Activated CD4-positive, alpha-beta T cell treated with anti-CD3 and anti-CD28 coated beads, Interleukin-2, amount 10 ng/mL, durations not matched to agents 7 days and 5 days (primary cell): ENCODE measurements at places on chromosomes 2 and 18.

DNA sequence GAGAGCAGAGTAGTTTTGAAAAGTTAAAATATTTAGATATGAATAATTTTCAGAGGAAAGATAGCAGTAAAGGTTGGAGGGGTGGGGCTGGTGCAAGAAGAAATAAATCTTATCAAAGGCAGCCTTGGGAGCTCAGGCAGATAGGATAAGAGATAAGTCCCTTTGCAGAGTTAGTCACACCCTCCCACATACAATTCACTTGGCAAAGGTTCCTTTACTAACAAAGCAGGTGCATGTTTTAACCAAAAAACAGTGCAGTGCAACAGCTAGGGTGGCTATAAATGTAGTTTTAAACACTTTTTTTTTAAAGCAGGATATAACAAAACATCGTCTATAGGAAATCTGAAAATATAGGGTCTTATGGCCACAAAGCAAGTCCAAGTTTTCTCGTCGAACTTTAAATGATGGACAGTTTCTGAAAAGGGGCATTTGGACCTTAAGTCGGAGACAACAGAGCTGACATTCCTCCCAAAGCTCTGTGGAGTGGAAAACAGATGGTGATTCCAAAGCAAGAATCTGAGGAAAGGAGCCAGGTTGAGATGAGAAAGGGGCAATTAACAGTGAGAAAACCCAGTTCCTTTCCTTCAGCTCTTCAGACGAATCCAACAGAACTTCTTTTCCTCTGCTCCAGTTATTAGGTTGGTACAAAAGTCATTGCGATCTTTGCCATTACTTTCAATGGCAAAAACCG lies 53.0 kb downstream of the EPHA4 start:
- no peak for DNase-seq

- peak; percentile 46 for DNase-seq
Measured at GRCh38 chr2:72883356-72883962, 3.7 kb upstream of the SPR start.

DNA sequence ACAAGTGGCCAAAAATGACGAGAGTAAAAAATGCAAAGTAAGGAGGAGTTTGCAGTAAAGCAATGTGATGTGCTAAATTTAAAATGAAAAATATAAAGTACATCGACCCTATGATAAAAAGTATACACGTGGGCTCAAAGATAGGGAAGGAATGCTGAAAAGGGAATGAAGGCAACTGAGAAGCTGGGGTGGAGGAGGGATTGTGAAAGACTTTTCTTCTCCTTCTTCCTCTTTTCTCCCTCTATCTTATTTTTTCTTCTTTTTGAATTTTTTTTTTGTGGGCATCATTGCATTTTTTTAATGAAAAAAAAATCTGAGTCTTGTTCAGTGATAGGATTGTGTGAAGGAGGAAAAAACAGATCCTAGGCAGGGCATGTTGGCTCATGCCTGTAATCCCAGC lies 57.6 kb upstream of the STK17B start:
- DNase-seq: no peak

DNA sequence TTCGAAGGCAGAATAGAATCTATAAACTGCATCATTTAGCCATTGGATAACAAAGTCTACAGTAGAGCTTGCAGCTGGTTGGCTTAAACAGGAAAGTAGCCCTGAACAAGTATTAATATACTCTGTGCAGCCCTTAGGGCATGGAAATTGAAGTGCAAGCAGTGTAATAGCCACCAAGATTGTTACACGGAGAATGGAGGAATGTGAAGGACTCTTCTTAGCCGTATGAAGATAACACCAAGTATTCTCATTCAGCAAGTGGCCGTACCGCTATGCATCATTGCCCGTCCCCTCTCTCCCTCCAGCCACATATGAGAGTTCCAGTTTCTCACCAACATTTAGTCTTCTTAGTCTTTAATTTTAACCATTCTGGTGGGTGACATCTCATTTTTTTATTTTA lies 40.5 kb downstream of the ANKRD12 start:
- DNase-seq: no peak

GRCh38 chr18:32173654-32174053 lies 16.2 kb upstream of the MEP1B start:
- DNase-seq: no peak

DNA sequence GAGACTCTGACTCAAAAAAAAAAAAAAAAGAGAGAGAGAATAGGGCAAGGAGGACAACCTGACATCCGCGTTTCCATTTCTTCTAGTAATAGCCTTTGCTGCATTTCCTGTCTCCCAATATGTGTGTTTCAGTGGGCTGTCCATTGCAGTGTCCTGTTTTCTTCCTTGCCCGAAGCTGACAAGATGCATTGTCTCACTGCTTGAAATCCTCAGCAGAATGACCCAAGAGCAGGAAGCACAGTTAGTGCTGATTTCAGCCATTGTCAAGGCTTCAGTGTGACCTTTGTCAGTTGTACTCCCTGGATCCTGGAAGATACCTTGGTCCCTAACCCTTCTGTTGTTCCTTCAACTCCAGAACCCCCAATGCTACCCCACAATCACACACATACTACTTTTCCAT lies 71.2 kb downstream of the SLC16A14 start:
- DNase-seq: no peak

GRCh38 chr18:24685254-24685959 lies 225.0 kb downstream of the HRH4 start:
- no peak for DNase-seq

GRCh38 chr2:47675196-47675825 lies 107.6 kb upstream of the MSH6 start:
- DNase-seq: no peak

- no peak for DNase-seq
Measured at GRCh38 chr18:4751523-4751922, 296.4 kb upstream of the DLGAP1 start.

DNA sequence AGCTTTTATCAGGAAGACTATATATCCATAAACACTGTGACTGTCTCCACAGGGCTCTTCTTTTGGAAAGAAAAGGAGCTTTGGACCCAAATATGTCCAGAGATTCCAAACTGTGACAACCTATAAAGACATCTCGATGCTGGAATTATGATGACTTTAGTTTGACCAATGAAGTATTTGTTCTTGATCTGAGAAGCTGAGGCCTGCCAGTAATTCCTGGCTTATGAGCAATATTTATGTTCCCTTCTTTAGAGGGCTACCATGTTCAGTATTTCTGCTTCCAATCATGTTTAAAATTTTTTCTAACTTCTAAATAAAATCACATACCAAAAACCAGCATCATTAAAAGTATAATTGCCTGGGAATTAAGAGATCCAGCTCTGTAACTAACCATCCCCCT lies 41.1 kb downstream of the FEZ2 start:
- DNase-seq: no peak

- no peak for DNase-seq
Measured at GRCh38 chr2:139378373-139378772, 598.2 kb upstream of the NXPH2 start.

DNA sequence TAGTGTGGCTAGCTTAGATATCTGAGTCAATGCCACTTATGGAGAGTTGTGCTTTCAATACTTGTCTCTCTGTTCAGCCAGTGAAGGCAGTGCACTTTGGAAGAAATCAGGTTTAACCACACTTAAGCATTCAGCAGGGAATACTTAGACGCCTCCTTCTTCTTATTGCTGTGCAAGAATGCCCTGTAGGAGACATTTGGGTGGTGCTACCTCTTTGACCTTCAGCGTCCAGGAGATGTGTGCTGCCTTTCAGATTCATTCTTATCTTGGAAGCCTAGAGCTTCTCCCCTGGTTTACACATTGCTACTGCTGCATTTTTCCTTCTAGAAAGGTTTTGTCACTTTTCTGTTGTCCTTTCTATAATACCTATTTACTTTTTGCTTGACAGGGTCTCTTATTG lies 350.5 kb downstream of the ARL6IP6 start:
- no peak for DNase-seq

DNA sequence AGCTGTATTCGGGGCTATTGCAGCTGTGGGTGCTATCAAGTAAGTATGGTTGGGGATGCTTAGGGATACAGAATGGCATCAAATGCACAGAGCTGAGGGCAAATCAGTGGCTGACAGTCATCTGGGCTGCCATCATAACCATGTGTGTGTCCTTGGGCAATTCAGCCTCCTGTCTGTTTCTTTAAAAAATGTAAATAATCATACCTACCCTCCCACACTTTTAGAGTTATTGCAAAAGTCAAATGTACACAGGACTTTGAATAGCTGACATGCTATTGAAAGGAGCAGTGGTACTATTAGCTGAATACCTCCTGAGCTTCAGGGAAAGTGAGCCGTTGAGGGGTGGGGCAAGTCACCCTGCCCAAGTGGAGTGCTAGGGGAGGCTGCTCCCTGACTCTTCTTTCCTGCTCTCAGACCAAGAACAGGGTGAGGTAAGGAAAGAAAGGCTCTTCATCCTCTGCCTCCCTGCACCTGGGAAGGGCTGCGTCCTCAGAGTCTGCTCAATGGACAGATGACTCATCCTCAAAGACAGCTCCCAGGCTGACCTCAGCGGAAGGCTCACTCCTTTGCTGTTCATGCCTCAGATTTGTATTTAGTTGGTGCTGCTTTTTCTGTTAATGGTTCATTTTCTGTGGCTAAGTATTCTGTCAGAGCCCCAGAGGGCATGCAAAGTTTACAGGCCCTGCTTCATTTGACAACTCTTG lies 54.9 kb upstream of the BZW1 start:
- no peak for DNase-seq

- no peak for DNase-seq
Measured at GRCh38 chr2:151042964-151043363, 218.7 kb downstream of the RBM43 start.

DNA sequence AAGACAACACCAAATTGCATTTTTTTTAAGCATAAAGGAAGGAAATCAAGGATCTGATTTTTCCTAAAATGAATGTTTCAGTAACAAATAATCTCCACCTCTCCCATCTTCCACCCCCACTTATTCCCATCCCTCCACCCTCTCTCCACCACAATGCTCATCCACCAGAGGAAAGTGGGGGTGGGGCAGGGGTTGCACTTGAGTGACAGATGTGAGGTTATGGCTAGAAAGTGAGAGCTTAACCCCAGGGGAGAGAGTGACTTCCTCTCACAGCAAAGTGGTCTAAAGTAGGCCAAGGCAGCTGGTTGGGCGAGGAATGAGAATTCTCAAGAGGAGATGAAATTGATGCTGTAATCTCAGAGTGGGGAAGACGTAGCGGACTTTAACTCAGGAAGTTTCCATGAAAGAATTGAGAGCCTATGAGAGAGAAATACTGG lies 104.7 kb downstream of the HNRNPLL start:
- no peak for DNase-seq

- no peak for DNase-seq
Measured at GRCh38 chr2:26884486-26884885, 36.6 kb downstream of the DPYSL5 start.

GRCh38 chr2:136130511-136130910 lies 12.6 kb upstream of the CXCR4 start:
- no peak for DNase-seq

DNA sequence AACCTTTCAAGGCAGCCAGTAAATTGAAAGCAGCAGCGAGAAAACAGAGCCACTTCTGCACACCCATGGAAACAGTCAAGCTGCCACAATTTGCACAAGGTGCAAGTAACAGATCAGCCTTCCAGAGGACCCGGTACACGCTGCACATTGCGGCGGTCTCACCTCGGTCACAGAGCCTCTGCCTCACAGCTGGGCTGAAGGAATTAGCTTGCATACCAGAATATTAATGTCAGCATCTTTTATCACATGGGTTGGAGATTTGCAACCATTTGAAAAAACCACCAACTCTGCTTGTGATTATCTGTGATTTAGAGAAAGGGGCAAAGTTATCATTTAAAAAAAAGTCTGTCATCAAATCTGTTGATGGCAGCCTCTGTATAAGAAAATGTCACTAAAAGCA lies 330.5 kb upstream of the TCF4 start:
- no peak for DNase-seq

GRCh38 chr18:56678836-56679565 lies 27.8 kb downstream of the WDR7 start:
- no peak for DNase-seq

- DNase-seq: no peak
Measured at GRCh38 chr2:107064750-107065149, 178.8 kb upstream of the ST6GAL2 start.
